ENCODE measurements at places on chromosomes 7 and 10. TPM values are rescaled to one million over a fixed set of nuclear protein-coding genes. Genes with fewer than 3 reads are reported as not detected.

The OR2A12 gene
- polyA plus RNA-seq, result not detected

The EEPD1 gene
- polyA plus RNA-seq, result 13.4 TPM

The OR2A7 gene
- 0.98 TPM for polyA plus RNA-seq

The OR13A1 gene
- polyA plus RNA-seq, result not detected

The SND1 gene
- 106 TPM for polyA plus RNA-seq

The EVX1 gene
- polyA plus RNA-seq, result not detected

The EFCAB10 gene
- polyA plus RNA-seq, result 1.6 TPM

The PALD1 gene
- 13.5 TPM for polyA plus RNA-seq

The AKR1C8 gene
- polyA plus RNA-seq, result not detected

The PLCE1 gene
- polyA plus RNA-seq, result 24.5 TPM

The TEX36 gene
- not detected for polyA plus RNA-seq

The WDR86 gene
- 3.2 TPM for polyA plus RNA-seq

The LEP gene
- 0.11 TPM for polyA plus RNA-seq

The SPDYE2B gene
- polyA plus RNA-seq, result 2.5 TPM

The AKR1C4 gene
- polyA plus RNA-seq, result not detected
